ENCODE measurements at places on chromosomes 11 and 22.

GRCh38 chr22:24465566-24465965 is 29.6 kb upstream of the UPB1 start:
- no peak for DNase-seq

- no peak for DNase-seq
Measured at GRCh38 chr11:108933630-108934029, 268.8 kb downstream of the DDX10 start.

- no peak for DNase-seq
Measured at GRCh38 chr11:78223320-78223954, 34.7 kb downstream of the USP35 start.

- peak; percentile 66 for DNase-seq
Measured at GRCh38 chr11:94741022-94741679, 27.0 kb upstream of the AMOTL1 start.

- DNase-seq: no peak
Measured at GRCh38 chr11:44573333-44573732, 7.9 kb downstream of the CD82 start.

- DNase-seq: no peak
Measured at GRCh38 chr11:20112291-20113148, 47.8 kb downstream of the DBX1 start.

GRCh38 chr11:88333862-88334261 is 3.7 kb downstream of the CTSC start:
- DNase-seq: no peak

DNA sequence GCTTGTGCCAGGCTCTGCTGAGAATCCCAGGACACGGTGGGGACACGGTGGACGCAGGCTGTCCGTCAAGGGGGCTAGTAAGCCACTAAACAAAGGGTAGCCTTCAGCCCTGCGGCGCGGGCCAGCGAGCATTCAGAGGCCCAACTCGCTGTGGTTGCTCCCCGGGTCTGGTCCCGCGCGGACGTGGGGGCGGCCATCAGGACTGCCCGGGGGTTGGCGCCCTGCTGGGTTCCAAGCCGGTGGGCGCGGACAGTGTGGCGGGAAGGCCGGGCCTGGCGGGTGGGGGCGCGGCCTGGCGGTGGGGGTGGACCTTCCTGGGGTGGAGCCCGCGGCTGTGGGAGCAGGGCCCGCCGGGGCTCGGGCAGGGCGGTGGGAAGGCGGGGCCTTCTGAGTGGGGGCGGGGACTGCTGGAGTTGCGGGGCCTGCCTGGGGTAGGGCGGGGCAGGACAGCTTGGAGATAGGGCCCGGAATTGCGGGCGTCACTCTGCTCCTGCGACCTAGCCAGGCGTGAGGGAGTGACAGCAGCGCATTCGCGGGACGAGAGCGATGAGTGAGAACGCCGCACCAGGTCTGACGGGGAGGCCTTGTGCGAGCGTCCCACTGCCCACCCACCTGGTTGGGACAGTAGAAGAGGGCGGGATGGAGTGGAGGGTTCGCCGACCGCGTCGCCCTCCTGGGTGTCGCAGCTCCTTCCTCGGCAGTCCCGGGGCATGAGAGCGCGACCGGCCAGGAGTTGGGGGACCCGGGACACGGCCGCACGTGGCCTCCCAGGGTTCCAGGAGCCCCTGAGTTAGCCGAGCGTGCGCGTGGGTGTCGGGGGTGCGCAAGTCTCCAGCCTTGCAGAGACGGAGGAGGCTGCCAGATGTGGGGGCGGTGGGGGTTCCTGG is at the start of gene SERHL2:
Gene SERHL2, plus strand, starts transcription at position 482 of the 887 bp plus-strand sequence. Its CDS starts 65 bp downstream, at position 547.
- DNase-seq: peak; percentile 96

- DNase-seq: no peak
Measured at GRCh38 chr22:36257948-36258670, 5.2 kb downstream of the APOL1 start.

- no peak for DNase-seq
Measured at GRCh38 chr11:86873573-86874083, 73.3 kb downstream of the PRSS23 start.

DNA sequence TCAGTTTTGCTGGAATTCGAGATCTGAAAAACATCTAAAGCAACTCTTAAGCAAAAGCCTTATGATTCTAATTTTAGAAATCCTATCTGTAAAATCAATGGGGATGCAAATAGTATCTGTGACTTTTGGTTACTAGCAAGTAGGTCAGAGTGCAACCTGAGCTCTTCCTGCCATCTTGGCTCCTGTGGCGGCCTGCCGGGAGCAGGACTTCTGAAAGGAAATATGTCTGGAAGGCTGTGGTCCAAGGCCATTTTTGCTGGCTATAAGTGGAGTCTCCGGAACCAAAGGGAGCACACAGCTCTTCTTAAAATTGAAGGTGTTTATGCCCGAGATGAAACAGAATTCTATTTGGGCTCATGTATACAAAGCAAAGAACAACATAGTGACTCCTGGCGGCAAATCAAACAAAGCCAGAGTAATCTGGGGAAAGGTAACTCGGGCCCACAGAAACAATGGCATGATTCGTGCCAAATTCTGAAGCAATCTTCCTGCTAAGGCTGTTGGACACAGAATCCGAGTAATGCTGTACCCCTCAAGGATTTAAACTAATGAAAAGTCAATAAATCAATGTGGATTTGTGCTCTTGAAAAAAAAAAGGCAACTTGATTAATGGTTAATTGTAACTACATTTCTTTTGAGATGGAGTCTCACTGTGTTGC is 1.7 kb downstream of the SAMM50 start:
- DNase-seq: no peak

DNA sequence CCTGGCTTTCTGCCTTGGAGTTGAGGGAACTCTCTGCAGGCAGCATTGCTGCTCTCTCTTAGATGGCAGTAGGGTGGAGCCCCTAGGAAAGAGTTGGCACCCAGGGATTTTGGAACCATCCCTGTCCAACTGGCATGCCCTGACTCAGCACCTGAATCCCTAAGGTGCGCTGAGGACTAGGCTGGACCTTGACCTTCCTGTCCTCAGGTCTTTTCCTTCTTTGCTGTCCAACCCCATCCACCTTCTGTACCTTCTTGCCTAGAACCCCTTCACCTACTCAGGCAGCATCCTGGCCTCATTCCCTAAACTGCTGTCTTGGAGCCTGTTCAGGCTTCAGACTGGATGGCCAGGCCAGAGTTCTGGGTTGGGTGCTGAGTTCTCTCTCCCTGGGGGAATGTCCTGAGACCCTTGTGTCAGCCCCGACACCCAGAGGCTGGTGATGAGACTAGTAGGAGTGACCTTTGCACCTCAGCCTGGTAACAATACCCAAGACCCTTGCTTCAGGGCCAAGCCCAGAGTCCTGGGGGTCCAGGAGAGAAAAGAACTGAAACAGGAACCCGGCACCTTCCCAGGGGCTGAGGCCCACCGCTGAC is 2.5 kb upstream of the POLD4 start:
- DNase-seq: no peak

- no peak for DNase-seq
Measured at GRCh38 chr11:86514453-86514852, 139.8 kb downstream of the CCDC81 start.

GRCh38 chr22:49582181-49582580 is 245.5 kb downstream of the BRD1 start:
- DNase-seq: no peak

- no peak for DNase-seq
Measured at GRCh38 chr11:69943506-69943905, 124.3 kb upstream of the FGF3 start.

- peak; percentile 58 for DNase-seq
Measured at GRCh38 chr11:3223932-3224381, 5.3 kb upstream of the MRGPRG start.

- no peak for DNase-seq
Measured at GRCh38 chr11:1838426-1839144, at the start of gene TNNI2. Gene TNNI2, plus strand, starts transcription at chr11:1838981. Its CDS starts 716 bp downstream, at chr11:1839697.

DNA sequence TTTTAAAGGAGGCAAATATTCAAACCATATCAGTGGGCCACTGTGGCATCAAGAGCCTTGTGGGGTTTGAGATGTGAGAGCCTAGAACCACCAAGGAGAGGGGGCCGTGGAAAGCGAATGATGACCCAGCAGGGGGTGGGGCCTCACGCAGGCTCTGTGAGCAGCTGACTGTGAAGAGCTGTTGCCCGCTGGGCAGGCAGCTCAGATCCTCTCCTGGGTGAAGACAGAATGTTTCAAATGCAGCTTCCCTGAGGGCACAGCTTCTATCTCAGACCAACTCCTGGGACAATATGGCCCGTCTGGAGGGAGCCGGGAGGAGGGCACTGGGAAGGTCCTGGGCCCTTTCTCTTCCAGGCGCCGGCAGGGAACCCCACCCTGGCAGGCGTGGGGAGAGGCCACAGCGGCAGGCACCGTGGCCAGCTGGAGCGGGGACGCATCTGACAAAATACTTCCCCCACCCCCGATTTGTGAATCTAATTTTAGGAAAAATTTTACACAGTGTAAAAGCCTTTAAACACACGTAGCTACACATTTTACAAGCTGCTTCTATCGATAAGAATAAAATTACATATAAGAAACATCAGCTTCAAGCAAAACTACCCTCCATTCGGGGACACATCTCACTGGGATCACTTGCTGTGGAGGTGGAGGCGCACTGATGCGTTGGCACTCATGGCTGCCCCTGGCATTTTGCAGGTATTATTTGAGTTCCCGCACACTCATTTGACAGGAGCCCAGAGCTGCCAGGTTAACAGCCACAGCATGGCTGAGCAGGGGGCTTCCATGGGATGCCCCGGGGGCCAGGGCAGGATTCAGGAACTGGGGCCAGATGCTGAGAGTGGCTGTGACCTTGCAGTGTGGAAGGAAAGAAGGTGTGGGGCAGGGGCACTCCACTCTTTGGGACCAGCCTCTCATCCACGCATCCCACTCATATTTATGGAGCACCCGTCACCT is 40.3 kb downstream of the PARVG start:
- DNase-seq: no peak

DNA sequence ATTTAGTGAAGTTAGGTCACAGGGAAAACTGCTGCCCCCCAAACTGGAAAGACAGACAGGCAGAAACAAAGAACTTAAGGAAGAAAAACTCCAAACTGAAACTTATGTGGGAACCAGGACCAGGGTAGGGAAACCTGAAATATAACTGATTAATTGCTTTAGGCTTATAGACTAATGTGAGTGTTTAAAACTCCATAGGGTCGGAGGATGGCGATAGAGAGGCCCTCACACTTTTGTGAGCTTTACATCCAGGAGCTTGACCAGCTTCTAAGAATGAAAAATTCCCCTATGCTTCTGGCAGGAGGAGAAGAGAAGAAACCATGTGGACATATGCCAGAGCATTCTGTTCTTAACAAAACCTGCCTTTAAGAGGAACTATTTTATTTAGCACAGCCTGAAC is 598.6 kb downstream of the NELL1 start:
- DNase-seq: no peak

- DNase-seq: peak; percentile 19
Measured at GRCh38 chr11:271319-271715, 6.9 kb upstream of the NLRP6 start.

DNA sequence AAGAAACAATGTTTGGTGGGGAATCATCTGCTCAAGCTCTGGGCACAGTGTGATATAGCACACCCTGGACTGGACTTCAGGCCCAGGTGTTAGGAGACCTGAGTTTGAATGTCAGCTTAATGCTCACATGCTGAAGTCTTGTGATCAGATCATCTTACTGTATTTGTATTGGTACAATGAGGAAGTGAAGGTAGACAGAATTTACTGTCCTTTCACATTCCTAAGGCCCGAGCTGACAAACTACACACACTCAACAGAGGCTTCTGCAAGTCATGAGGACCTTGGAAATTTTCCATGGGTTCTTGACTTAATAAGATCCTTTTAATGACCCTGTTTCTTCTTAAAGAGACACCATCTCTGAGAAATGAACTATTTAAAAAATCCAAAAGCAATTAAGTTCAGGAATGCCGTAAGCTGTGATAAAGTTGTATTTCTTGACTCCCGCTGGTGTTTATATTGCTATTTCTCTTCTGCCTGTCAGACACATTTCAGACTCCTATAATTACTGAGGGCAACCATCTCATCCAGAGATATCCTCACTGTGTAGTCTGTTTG is 802.0 kb downstream of the DLG2 start:
- DNase-seq: no peak

GRCh38 chr11:12684816-12685215 is 10.6 kb downstream of the TEAD1 start:
- DNase-seq: no peak

DNA sequence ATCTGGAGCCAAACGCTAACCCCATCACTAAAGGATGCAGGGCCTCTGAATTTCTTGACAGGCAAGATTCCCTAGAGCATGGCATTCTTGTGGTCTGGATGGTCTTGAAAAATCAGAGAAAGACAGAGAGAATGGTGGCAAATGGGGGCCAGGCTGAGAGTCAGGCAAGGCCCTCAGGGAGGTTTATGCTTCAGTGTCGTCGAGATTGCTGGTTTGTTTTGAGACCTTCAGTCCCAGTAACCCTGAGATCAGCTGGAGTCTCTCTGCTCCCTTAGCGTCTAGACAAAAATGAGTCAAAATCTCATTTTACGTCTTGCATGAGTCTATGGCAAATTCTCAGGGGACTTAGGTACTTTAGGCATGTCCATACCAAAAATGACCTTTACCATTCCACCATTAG is 539.3 kb downstream of the SOX6 start:
- DNase-seq: no peak

GRCh38 chr11:43576320-43576802 is 104.2 kb upstream of the HSD17B12 start:
- no peak for DNase-seq

GRCh38 chr22:48868554-48868953 is 959.1 kb downstream of the BRD1 start:
- DNase-seq: no peak

DNA sequence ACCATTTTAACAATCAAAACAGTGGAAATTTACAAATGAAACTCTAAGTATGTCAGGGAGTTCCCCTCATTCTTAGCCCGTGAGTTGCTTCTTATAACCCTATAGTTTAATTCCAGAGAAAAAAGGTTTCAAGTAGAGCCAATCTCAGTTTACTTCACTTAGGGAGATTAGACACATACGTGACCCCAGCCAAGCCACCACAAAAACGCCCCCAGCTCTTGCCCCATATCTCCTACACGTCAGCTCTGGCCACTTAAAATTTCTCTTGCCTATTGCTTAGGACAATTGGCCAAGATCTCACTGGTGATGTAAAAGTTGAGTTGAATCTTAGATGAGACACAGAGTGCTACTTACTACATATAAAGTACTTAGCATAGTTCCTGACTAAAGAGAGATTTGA is 166.4 kb downstream of the ETS1 start:
- no peak for DNase-seq

DNA sequence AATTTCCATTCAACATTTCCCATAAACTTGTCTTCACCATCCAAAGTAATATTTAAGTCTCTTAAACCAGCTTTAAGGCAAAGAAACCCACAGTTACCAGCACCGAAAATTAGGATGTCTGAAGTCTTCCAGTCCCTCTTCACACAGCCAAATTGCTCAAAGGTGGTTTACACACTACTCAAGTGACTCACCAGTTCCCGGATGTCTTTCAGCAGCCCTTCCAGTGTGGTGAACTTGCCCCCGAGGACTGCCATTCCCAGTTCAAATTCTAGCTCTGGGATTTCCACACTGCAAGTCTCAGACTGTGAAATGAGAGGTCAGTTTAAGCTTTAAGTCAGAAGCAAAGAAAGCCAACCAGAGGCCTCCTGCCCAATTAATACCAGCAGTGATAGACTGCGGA is 5.1 kb downstream of the ZPR1 start:
- DNase-seq: no peak

All from ecto neural progenitor cell (in vitro differentiated cells).